Stimulated activated memory B cell treated with anti-CD40 and anti-IgM and Interleukin-4, amounts not matched to agents 10 μg/mL and 1 μg/mL and 100 μg/mL, for 72 hours (primary cell): ENCODE measurements at places on chromosomes 1 and 21.
A peak's percentile ranks its signal among the peaks of the same experiment; 100 is the strongest.

DNA sequence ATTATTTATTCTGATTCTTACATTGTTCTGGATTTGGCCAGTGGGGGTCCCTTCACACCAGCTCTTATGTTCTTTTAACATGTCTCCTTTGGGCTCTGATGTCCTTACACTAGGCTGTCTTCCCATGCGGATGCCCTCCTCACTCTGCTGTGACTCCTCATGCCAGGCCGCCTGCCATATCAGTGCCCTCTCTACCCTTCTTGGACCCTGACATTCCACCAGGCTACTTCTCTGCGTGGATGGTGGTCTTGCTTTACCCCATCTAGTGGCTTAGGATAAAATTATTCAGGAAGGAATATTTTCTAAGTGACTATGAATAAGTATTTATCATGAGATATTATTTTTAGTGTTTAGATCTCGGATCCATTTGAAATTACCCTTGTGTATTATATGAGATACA is 21.2 kb downstream of the ATF6 start:
- ATAC-seq: no peak

DNA sequence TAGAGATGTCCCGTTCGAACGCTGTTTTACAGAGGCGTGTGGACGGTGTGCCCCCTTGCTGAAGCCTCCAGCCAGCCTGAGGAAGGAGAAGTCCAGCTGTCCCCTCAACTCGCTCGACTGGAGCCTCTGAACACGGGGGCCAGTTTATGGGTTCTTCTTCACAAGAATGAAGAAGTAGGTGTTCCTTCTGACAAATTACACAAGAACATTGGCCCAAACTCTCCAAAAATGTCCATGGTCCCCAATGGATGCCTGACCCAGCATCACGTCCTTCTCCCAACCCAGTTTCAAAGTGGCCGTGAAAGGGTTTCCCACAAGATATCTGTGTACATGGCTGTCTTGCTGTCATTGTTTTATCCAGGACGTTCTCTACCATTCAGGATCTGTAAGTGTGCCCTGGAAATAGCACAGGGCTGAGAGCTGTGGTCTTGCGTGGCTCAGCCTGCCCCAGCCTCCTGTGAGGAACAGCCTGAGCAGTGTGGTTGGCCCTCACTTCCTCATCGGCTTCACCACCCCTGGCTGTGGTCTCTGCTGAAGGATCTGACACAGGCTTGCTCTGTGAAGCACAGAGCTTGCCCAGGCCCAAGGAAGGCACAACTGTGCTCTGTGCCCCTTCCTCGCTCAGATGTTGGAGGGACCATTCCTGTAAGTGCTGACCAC is 1.0 kb upstream of the S100B start:
- ATAC-seq: peak; percentile 91

DNA sequence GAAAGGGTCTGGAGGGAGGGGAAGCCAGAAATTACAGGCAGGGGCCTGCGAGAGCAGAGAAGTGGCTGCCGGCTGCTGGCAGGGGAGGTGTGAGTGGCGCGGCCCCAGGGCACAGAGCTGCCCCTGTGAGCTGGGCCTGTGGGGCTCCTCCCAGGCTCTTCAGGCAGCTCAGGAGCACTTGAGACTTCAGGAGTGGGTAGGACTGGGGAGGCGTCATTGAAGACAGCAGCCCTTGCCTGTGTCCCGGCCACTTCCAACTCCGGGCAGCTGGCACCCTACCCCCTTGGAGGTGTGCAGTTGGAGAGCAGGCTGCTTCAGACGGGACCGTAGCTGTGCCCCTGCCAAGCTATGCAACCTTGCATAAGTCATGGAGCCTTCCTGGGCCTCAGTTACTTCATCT is 87.5 kb upstream of the ACTL8 start:
- no peak for ATAC-seq

DNA sequence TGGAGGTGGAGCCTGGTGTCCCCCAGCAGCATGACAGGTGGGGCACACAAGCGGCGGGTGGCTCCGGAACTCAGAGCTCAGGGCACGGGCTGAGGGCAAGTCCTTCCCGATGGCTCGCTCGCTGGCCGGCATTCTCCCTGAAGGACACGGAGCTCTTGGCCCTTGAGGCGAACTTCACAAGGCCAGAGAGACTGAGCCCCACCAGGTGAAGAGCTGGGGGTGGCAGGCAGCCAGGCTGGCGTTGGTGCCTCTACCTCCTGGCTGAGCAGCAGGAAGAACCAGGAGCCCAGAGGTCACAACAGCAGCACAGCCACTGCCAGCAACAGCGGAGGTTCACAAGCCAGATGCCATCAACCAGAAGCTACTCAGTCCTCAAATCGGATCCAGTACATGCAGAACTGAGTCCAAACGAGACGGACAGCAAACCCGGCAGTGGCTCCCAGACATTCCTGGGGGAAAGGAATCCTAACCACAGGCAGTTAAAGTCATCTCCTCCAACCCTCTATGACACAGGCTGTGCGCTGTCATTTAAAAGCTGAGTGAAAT is 54.1 kb downstream of the NPHP4 start:
- no peak for ATAC-seq

- no peak for ATAC-seq
These were observed 8.8 kb upstream of the CAMK2N1 start for GRCh38 chr1:20494609-20495311.

DNA sequence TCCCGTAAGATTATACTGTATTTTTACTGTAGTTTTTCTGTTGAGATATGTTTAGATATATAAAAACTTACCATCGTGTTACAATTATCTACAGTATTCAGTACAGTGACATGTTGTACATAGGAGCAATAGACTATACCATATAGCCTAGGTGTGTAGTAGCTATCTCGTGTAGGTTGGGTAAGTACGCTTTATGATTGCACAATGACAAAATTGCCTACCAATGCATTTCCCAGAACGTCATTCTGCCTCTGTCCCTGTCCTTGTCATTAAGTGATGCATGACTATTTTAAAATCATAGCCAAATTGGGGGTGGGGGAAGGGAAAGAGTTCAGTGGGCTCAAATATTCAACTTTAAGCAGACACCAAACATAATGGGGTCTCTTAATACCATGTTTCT is 233.8 kb upstream of the TMEM51 start:
- ATAC-seq: no peak

GRCh38 chr1:198880818-198881597 is 242.2 kb downstream of the PTPRC start:
- ATAC-seq: no peak

DNA sequence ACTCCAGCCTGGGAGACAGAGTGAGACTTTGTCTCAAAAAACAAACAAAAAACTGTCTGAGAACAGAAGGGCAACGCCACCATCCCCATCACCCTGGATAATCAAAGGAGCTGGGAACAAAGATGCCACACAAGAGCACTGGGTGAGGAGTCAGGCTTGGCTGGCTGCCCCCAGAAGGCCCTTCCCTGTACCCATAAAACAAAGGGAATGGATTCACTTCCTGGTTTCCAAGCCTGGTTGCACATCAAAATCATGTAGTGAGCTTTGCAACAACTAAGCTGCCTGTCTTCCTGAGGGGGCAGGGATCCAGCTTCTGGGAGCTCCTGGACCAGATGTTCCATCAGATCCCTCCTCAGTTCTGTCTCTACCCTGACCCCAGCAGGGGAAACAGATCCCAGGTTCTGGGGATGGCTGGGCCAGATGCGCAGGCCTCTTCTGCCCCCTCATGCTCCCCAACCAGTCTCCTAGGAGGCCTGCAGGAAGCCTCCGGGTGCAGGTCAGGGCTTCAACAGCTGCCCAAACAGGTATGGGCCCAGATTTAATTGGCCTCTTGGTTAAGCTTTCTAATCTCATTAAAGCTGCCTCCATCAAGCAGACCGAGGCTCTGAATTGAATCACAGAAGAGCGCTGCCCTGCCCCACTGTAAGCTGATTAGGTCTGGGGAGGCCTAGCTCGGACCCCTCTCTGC is 97.8 kb downstream of the MRPL37 start:
- ATAC-seq: no peak

GRCh38 chr1:55015731-55016620 is 17.2 kb downstream of the BSND start:
- ATAC-seq: no peak

DNA sequence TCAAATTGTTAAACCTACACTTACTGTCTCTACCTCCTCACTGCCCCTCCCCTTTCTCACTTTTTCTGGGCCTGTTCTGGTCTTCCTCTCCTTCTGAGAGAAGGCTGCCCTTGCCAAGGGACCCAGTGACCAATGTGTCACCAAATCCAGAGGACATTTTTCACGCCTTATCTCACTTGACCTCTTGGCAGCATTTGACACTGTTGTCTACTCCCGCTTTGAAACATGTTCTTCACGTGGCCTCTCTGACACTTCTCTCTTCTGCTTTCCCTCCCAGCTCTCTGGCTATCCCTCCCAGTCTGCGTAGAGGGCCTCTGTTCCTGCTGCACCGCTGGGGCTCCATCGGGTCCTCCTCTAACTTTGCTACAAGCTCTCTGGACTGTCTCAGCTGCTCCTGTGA is 25.3 kb downstream of the KCNQ4 start:
- peak; percentile 25 for ATAC-seq

- no peak for ATAC-seq
These were observed 28.4 kb upstream of the NLRP3 start for GRCh38 chr1:247387565-247387964.

- no peak for ATAC-seq
These were observed 12.6 kb upstream of the HMGN2 start for GRCh38 chr1:26459573-26460031.
